GM23248 (cell line): ENCODE measurements at places on chromosomes 4 and X.
A peak's percentile ranks its signal among the peaks of the same experiment; 100 is the strongest.

DNA sequence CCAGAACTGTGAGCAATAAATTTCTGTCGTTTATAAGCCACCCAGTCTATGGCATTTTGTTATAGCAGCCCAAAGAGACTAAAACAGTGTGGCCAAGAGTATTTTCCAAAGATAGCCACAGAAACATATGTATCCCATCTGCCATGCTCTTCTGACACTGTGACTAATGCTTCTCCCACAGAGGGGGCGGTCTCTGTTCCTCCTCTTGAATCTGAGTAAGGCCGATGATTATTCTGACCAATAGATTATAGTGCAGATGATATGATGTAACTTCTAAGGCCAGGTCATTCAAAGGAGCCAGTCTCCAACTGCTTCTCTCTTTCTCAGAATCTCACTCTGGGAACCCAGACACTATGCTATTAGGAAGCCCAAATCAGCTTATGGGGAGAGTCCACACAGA, 570.7 kb downstream of the BCOR start:
- DNase-seq, result peak; percentile 71

DNA sequence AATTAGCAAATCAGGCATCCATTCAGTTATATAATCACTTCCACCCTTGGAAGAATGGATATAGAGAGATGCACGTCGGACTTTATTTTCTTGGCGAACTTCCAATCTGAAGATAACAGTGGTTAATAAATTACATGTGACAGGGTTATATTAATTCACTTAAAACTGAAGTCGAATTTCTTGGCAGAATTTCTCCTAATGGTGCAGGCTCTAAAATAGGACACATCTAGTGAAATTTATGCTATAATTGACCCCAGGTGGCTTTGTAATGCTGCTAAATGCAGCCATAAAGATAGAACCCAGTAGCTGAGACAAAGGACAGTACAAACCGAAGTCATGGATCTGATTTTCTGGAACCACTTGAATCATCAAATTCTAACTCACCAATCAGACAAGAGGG, 20.8 kb upstream of the SLC10A4 start:
- no peak for DNase-seq

DNA sequence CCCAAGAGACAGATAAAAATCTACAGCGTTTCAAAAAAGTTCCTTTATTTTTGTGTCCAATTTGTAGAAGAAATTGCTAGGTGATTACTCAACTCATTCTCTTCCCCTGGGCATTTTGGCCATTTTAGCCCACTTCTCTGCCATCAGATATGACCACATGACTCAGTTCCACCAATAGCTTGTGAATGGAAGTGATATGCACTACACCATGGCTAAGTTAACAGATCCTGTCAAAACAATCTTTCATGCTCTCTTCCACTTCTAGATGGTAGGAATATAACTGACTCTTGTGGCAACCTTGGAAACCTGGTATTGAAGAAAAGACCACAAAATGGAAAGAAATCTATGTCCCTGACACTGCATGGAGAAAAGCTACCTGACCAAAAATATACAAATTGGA, 26.2 kb upstream of the FREM3 start:
- DNase-seq, result peak; percentile 18

DNA sequence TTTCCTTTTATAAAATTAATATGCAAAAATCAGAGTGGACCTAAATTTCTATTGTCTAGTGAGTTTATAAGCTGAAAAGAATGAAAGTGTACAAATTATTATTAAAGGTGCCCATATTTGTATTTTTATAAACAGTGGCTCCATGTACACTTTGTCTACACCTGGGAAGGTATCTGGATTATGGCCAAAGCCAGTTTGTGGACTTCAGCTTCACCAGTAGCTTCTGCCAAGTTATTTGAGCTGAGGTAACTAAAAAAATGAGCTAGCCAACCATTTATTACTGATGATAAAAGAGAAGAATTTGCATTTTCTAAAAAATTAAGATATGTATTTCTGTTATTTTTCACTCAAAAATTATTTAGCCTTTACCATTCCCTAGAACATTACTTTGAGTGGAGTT, 32.3 kb upstream of the LRAT start:
- DNase-seq, result no peak

- no peak for DNase-seq
Measured at GRCh38 chr4:74751856-74752255, 42.5 kb downstream of the BTC start.

DNA sequence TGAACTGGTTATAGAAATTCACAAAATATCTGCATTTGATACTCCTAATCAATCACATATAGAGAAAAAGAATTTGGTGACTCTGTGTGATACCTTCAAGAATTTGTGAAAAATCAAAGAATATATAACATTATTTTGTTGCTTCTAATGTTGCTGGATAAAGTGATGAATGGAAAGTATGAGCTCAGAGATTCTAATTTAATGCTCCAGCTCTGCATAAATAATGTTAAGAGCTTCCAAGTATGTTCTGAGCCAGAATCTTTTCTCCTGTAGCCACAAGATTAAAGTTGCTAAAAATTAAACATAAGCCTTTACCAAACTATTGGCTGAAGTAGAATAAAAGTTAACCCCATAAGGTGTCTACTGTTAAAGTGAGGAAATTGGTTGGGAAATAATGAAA, 294.7 kb upstream of the CT83 start:
- DNase-seq, result no peak

GRCh38 chrX:154732421-154733065, 18.3 kb downstream of the GAB3 start:
- DNase-seq, result peak; percentile 64

DNA sequence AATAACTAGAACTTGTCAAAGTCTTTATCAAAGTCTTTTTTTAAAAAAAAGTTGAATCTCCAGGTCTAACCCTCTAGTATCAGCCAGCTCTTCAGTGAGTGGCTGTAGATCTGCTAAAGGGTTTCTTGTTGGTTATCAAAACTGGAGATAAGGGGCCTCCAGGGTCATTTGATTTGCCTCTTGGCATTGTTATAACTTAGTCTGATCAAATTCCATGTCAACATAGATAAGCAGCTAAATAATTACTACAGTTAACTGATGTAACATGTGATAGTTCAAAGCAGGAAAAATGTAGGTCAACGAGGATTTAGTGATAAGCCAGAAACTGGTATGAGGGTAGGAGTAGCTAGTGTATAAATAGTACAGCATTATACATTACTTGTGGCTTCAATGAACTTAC, 465.1 kb downstream of the PDHA2 start:
- no peak for DNase-seq

GRCh38 chr4:72390409-72390808, 178.6 kb downstream of the ADAMTS3 start:
- DNase-seq, result peak; percentile 61

- no peak for DNase-seq
Measured at GRCh38 chr4:10051517-10052135, 30.3 kb upstream of the SLC2A9 start.

- no peak for DNase-seq
Measured at GRCh38 chr4:60814549-60814948, 385.6 kb upstream of the ADGRL3 start.

- DNase-seq, result peak; percentile 80
Measured at GRCh38 chr4:78432896-78433295, 118.7 kb upstream of the ANXA3 start.

GRCh38 chr4:123096038-123096437, 173.6 kb upstream of the NUDT6 start:
- DNase-seq, result no peak

DNA sequence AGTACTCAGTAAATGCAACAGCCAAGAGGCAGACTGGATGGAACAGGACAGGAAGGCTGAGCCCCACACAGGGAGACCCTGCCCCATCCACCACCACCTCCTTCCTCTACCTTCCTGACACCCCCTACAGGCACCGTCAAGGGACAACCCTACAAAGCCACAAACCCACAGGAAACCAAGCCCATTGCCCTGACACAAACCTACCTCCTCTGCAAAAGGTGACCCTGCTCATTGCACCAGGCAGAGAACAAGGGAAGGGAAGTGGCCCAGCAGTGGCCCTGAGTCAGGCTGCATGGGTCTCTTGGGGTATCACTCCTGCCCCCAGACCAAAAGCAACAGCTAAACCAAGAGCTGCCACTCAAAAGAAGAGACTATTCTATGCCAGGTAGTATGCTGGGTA, 21.0 kb downstream of the JAKMIP1 start:
- no peak for DNase-seq

- no peak for DNase-seq
Measured at GRCh38 chr4:135476272-135476671, 1274.7 kb upstream of the PABPC4L start.

DNA sequence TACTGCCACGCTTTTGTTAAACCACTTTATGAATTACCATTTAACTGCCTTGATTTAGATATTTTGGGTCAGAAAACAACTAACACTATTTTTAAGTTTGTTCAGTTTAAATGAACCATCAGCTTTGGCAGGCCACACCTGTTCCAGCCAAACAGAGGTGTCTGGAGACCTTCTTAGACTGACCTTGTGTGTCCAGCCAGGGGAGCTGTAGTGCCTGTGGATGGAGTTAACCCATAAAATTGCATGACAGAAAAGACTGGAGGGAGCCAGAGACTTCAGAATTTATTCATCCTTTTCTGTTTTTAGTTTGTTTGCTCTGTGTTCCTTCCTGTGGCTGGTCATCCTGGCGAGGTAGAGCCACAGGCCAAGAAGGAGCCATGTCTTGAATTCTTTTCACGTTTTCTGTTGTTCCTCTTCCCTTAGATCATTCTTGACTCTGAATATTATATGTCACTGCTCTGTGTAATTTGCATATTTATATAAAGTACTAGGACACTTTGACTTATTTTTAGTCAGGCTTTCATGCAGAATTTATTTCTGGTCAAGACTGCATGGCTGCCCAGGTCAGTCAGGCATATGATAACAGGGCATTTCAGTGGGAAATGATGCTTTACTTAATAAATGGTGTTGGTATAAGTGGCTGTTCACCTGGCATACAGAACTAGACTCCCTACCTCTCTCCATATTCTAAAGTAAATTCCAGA, 26.7 kb downstream of the HERC3 start:
- DNase-seq, result no peak

- peak; percentile 84 for DNase-seq
Measured at GRCh38 chr4:120921456-120922380, 808 bp downstream of the PRDM5 start.

DNA sequence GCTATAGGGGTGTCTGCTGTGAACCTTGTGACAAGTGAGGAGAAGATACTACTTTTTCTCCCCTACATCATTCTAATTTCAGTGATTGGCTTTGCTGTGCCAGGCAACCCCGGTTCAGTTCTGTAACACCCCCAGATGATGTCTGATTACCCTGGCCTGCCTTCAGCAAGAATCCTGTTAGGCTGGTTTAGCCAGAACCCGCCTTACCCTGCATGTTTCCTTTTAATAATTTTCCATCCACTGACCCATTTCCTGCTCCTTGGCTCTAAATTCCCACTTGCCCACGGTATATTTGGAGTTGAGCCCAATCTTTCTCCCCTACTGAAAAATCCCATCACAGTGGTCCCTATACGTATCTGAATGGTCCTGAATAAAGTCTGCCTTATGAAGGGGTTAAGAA, 46.5 kb upstream of the HPSE start:
- no peak for DNase-seq
